Stimulated activated CD4-positive, alpha-beta T cell treated with anti-CD3 and anti-CD28 coated beads, Interleukin-1b, Interleukin-23, amount 100 ng/mL, for 4 hours (primary cell): ENCODE measurements at places on chromosomes 1 and 21.

GRCh38 chr1:117110774-117111173 lies 10.8 kb downstream of the TRIM45 start:
- no peak for DNase-seq

GRCh38 chr1:45668526-45668925 lies 17.8 kb downstream of the GPBP1L1 start:
- DNase-seq: no peak

DNA sequence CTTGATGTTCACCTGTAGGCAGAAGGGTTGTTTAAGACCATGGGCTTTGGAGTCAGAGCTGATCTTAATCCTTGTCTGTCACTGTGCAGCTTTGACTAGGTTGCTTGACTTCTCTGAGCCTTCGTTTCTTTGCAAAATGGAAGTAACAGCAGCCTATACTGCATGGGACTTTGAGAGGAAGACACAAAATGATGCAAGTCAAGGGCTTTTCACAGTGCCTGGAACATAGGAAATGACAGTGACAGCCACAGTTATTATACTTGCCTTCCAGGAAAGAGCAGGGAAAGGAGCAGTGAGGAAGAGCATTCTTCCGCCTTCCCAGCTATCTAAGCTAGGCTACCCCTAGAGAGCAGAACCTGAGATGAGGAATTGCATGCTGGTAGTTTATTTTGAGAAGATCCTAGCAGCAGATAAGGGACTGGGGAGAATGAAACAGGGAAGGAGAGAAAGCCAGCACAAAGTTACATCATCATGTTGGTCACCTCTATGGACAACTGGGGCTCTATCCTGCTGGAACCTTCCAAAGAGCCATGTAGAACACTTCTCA lies 3.1 kb downstream of the CSF3R start:
- no peak for DNase-seq

GRCh38 chr1:6101826-6102531 lies 56.3 kb downstream of the KCNAB2 start:
- no peak for DNase-seq

DNA sequence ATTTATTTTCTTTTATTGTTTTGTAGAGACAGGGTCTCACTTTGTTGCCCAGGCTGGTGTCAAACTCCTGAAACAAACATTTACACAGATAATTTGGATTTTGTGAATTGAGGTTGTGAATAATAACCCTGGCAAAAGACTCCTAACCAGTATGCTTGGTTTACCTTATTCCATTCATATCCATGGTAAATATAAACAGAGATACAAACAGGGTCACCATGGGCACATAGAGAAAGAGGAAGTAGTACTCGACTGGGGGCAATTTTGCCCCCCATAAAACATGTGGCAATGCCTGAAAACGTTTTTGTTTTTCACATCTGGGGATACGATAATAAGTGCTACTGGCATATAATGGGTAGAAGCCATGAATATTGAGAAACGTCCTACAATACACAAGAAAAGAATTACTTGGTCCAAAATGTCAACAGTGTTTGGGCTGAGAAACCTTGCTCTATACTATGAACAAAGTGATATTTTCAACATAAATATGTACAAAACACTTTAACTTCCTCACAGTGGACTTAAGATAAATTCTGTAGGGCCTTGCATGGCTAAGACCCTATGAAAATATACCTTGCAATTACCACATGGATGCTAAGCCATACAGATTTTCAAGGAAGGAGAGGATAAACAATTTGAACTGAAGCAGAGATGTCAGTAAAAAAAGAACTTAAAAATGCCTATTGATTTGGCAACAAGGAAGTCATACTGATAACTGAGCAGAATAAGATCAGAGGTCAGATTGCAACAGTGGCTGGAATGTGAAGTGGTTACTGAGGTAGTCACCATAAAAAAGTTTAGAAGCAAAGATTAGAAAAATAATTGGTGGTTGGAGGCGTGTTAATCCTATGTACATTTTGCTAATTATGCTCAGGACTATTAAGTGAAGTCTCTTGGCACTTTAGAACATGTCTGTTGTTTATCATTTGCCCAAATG lies 27.4 kb upstream of the ASPM start:
- no peak for DNase-seq
